ENCODE measurements at places on chromosomes 4 and X.

- DNase-seq = no peak
These were observed 4.6 kb downstream of the NDST4 start for GRCh38 chr4:115108850-115109249.

DNA sequence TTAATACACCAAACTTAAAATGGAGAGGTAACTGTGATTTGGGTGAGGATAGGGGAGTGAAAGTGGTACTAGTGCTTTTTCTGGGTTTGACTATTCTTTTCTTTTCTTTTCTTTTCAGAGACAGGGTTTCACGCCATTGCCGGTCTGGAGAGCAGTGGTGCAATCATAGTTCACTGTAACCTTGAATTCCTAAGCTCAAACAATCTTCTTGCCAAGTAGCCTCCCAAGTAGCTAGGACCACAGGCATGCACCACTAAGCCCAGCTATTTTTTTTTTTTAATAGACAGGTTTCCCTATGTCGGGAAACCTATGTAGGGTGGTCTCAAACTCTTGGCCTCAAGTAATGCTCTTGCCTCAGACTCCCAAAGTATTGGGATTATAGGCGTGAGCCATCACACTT lies 3.0 kb upstream of the ARMCX4 start:
- no peak for DNase-seq

- no peak for DNase-seq
These were observed 1.6 kb upstream of the LNX1 start for GRCh38 chr4:53592686-53593501.

DNA sequence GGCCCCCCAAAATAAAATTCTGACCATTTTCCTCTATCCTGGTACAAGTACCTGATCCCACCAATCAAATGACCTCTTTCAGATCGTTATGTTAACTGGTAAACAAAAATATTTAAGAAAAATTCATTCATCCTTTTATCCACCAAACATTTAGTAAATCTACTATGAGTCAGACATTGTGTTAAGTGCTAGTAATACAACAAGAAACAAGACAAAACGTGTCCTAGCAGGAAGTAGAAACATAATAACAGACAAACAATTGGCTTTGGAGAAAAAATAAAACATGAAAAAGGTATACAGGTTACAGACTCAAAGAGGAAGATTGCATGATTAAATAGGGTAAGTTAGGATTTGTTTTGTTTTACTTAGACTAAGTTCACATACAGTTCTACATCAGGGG lies 43.7 kb downstream of the ANTXR2 start:
- DNase-seq = no peak

GRCh38 chr4:62450740-62451139 lies 1250.6 kb downstream of the ADGRL3 start:
- DNase-seq = no peak

DNA sequence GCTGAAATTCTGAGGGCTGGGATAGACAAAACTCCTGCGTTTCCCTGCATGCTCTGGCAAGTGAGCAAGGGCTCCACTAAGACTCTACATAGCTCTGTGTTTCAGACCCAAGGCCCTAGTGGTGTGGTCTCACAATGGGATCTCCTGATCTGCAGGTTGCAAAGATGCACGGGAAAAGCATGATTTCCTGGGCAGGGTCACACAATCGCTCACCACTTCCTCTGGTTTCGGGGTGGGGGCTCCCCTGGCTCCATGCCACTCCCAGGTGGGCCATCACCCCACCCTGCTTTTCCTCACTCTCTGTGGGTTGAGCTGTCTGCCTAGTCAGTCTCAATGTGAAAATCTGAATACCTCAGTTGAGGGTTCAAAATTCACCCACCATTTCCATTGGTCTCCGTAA lies 111.5 kb downstream of the KLF8 start:
- DNase-seq = no peak

DNA sequence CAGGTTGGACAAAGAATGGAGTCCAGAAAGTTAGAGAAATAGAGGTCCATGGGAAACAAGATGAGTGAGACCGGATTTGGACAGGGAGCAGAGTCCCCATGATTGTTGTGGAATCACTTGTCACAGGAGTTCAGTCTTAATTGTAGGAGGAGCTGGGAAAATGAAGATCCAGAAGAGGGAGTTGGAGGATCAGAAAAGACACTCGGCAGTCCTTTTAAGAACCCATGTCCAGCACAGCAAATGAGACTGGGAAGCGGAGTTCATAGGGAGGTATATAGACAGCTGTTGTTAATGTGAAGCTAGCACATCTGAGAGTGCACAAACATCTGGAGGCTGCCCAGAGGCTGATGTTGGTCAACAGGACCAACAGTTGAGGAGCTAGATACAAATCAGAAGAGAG lies 111.4 kb upstream of the RXFP1 start:
- no peak for DNase-seq

GRCh38 chr4:174198828-174199227 lies 84.6 kb downstream of the FBXO8 start:
- DNase-seq = no peak

GRCh38 chr4:186348433-186348832 lies 82.4 kb downstream of the F11 start:
- peak; percentile 4 for DNase-seq

GRCh38 chr4:137545461-137545861 lies 13.2 kb upstream of the PCDH18 start:
- peak; percentile 41 for DNase-seq

DNA sequence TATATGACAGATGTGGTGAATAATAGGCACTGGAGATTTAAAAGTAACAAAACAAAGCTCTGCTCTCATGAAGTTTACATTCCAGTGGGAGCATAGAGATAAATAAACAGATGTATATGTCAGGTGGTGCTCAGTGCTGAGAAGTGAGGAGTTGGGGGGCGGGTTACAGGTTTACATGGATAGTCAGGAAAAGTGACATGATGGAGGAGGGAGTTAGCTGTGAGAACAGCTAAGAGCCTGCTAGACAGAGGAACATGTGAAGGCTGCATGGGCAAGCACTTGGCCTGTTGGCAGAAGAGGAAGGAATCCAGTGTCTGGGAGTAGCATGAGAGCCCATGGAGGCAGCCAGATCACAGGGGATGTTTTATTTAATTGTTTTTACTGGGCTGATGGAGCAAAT lies 10.2 kb upstream of the TMEM156 start:
- no peak for DNase-seq

DNA sequence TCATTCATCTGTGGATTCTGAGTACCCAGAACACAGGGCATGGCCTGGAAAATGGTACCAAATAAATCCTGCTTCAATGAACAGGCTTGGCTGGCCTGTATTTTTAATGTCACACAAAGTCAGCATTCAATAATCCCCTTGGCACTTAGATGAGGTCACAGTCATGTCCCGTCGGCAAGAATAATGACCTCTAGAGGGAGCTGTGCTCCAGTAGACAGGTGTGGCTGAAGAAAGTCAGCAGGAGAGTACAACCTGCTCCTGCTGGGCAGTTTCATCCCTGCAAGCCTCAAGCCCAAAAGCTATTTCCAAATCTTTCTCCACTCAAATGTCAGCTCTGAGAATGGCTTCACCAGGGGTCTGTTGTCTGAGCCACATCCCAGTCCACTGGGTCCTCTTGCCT lies 404.0 kb upstream of the F9 start:
- no peak for DNase-seq

DNA sequence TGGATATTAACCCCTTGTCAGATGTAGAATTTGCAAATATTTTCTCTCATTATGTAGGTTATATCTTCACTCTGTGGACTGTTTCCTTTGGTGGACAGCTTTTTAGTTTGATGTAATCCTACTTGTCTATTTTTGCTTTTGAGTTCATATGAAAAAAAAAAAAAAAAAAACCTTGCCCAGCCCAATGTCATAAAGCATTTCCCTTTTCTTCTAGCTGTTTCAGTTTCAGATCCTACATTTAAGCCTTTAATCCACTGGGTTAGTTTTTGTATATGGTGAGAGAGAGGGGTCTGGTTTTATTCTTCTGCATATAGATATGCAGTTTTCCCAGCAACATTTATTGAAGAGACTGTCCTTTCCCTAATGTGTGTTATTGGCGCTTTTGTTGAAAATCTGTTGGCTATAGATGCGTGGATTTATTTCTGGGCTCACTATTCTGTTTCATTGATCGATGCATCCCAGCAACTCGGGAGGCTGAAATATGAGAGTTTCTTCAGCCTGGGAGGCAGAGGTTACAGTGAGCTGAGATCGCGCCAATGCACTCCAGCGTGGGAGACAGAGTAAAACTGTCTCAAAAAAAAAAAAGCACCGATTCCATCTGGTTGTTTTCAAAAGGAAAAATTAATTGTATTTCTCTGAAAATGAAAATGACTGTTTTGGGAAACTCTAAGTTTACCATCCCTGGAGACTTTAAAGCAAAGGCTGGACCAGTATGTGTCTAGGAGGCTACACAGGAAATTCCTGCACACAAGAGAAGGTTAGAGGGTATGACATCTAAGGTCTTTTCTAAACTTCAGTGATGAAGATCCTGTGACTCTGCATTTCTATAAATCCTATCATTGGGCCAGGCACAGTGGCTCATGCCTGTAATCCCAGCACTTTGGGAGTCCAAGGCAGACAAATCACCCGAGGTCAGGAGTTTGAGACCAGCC lies 35.6 kb downstream of the STEEP1 start:
- DNase-seq = no peak

GRCh38 chrX:119565107-119565663 lies at the start of gene STEEP1:
STEEP1 (minus strand) TSS chrX:119565409; CDS start chrX:119565355, 54 bp downstream.
- DNase-seq = peak; percentile 87

DNA sequence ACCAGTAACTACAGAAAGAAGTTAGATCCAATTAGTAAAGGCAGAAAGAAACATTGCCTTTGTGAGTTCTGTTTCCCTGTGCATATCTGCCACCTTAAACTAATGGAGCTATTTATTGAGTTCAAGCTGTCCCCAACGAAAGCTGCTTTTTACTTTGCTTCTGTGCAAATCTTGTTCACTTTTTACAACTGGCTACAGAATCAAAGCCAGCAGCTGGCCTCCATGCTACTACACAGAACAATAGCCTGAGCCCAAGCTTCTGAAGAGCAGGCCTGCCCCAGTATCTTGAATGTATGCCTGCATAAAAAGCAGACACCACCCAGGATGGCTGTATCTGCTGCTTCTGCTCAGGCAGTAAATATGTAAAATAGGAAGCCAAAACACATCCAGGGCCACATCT lies 28.1 kb downstream of the ANK2 start:
- DNase-seq = peak; percentile 79

DNA sequence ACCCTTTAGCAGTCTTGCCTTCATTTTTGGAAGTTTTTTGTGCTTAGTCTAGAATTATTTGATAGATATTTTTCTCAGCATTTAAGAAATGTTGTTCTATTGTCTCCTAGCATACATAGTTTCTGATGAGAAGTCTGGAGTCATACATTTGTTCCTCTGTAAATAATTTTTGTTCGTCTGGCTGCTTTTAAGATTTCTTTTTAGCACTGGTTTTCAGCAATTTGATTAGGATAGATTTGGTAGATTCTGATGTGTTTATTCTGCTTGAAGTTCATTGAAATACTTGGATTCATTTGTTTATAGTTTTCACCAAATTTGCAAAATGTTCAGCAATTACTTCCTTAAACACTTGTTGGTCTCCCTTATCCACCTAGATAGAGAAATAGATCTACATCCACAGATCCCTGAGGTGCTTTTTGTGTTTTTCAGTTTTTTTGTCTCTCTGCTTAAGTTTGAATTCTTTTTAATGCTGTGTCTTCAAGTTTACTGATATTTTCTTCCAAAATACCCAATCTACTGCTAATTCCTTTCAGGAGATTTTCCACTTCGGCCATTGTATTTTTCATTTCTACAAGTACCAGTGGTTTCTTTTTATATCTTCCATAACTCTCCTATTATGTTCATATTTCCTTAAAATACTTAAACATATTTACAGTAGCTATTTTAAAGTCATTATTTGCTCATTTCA lies 64.9 kb downstream of the ABLIM2 start:
- no peak for DNase-seq

DNA sequence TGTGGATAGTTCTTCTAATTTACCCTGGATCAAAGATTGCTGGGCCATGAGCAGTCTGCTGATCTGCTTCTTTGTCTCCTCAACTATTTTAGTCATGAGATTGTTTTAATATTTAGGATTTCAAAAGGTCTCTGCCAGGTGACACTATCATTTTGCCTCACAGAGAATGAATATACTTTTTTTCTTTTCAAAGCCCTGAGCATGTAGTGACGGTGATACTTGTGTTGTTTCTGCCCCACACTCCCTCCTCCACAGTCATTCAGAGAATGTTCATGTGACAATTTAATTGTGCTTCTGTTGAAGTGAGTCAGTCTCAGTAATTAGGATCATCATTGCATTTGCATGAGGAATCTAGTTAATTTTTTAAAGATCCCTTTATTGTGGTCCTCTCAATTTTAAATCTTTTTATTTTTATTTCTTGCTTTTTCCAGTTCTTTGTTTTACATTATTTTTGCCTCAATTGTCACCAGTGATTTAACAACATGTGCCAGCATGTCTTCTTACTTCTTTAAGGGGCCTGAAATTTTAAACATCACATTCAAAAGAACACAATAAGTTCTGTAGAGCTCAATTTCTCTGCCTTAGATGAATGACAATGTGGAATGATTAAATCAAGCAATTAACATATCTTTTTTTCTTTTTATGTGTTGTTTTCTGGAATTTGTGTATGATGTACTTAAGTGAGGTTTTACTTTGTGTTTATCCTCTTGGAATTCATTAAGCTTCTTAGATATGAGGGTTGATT lies 12.3 kb downstream of the MMRN1 start:
- no peak for DNase-seq

DNA sequence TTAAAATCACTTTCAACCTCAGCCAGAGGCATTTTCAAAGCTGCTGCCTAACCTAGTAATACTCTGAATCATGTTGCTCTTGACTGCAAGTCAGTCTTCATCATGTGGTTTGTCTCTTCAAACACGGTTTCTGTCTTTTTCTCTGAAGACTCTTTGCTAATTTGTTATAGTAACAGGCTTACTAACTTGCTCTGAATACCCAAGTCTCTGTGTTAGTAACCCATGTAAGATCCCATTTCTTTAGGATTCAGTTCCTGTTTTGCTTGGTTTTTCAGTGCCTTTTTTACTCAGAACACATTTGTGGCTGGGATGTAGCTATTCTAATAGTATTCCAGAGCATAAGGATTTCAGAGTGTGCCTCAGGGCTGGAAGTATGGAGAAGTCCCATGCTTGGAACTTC lies 1450.6 kb upstream of the IGFBP7 start:
- no peak for DNase-seq

DNA sequence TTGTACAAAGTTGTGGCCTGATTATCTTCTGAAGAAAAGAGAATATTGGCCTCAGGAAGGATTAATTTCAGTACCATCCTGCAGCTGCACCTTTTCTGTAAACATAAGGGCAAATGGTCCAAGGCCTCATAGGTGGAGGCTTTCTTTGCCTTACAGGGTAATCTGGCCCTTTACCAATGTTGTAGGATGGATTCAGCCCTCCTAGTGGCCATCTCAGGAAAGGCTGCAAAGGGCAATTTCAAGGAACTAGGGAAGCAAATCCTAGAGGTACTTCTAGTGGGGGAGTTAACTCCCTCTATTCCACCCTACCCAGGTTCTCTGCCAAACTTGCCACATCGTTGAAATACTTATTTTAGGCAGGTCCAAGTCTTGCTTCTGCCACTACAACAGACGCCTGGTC lies 57.6 kb downstream of the UGT2B11 start:
- DNase-seq = no peak

GRCh38 chrX:145843146-145843904 lies 25.7 kb downstream of the SLITRK2 start:
- no peak for DNase-seq

GRCh38 chrX:130419263-130419662 lies 17.5 kb downstream of the RBMX2 start:
- no peak for DNase-seq
